Femur (tissue), 1 donor: ENCODE measurements at places on chromosomes 3 and 15.

DNA sequence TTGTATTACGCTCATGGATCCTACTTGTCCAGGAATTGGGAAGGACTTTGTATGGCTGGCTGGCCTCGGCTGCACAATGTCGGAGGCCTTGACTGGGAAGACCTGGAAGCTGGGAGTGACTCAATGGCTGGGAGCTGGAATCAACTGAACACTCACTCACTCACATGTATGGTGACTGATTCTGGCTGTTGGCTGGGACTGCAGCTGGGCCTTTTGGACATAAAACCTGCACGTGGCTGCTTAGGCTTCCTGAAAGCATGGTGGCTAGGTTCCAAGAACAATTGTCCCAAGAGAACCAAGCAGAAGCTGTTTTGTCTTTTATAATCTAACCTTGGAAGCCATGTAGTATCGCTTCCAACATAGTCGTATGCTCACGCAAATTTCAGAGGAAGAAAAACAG is 38.0 kb upstream of the CMTM8 start:
- DNase-seq, result peak; percentile 82

- no peak for DNase-seq
Observed at GRCh38 chr3:170802164-170803151, 67.5 kb downstream of the RPL22L1 start.

DNA sequence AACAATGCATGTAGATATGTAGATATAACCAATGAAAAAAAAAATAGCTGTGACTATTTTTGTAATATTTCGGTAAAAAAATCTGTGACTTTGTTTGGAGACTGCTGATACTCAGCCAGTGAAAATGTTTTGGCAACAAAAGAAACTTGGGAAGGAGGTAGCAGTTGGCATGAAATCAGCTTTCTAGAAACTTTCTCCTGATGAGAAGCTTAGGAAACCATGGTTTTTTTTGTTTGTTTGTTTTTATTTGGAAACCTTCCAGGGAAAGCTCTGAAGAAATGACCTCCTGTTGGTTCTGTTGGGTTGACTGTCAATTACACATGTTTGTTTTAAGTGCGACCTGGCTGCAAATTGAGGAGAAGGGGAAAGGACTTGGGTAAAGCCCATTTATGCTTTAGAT is 445.9 kb downstream of the UNC13C start:
- no peak for DNase-seq

DNA sequence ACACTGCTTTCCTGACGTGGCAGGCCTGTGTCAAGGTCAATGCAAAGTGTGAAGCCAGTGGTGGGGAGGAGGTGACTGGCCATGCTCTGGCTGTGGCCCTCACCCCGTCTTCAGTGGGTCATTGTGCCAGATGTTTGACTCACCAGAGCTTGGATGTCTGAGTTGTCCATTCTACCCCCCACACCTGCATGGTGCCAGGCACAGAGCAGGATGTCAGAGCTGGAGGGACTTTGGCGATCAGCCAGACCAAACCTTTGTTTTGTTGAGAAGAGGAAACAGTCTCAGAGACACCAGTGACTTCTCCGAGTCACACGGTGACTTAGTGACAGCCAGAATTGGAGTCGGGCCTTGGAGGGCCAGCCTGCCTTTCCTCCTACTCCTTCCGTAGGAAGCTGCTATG is 49.5 kb downstream of the SMAD6 start:
- DNase-seq, result no peak

DNA sequence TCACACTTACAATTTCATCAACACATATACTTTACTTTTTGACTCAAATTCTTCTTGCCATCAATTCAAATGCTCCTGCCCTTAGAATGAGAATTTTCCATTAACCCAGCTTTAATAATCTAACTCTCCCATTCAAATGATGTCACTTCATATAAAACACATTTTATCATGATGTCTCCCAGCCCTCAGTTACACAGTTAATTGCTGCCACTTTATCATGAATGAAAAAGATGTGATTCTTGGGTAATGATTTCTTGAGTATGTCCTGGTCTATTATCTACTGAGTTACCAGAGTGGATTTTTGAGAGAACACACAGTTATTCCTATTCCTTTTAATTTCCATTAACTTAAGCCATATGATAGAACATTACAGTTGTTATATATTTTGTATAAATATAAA is 7.6 kb downstream of the AGTR1 start:
- DNase-seq, result no peak

- DNase-seq, result no peak
Observed at GRCh38 chr15:93044301-93045190, 44.5 kb downstream of the RGMA start.

- DNase-seq, result no peak
Observed at GRCh38 chr3:132723024-132723950, 1.1 kb upstream of the NPHP3 start.

DNA sequence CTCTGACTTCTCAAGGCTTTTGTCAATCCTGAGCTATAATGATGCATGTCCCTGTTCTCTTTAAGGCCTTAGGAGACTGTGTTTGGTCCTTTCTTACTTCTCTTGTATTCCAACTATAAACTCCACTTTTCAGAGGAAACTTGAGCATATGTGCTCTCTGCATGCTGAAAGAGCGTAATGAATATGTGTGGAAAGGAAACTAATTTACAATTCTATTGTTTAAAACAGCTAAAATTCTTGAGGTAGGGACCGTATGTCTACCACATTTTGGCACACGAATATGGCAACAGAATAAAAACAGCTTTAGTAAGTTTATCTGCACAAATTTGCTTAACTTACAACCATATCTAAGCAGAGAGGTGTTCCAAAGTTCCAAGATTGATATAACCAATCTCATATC is 242.0 kb upstream of the DCBLD2 start:
- no peak for DNase-seq

DNA sequence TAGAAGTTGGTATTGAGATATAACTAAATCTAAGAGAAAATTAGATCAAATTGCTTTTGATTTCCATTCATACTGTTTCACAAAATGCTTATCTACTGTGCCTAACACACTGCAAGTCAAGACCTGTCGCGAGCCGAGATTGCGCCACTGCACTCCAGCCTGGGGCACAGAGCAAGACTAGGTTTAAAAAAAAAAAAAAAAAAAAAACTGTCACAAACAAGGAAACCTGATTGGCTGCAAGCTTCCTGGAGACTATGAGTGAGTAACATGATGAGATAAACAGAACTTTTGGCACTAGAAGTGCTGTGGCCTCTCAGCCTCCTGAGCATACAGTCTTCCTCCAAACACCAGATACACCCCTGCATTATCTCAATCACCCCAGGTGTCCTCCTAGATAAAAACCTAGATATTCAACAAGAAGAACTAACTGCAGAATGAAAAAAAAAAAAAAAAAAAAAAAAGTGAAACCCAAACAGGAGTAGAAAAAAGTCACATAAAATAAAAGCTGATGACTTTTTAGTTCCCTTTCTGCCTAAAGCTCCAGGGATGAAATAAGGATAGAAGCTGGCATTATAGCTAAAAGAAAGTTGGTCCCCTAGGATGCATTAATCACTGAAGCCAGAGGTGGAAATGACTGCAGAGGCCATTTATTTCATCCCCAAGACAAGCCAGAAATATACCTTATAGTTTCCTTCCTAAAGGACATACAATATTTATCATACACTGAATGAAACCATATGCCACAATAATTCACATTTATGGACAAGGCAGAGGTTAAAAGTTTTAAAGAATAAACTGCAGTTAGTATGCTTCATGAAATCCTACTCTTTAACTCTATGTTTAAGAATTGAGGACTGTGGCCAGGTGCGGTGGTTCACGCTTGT is 82.4 kb downstream of the P3H2 start:
- no peak for DNase-seq

DNA sequence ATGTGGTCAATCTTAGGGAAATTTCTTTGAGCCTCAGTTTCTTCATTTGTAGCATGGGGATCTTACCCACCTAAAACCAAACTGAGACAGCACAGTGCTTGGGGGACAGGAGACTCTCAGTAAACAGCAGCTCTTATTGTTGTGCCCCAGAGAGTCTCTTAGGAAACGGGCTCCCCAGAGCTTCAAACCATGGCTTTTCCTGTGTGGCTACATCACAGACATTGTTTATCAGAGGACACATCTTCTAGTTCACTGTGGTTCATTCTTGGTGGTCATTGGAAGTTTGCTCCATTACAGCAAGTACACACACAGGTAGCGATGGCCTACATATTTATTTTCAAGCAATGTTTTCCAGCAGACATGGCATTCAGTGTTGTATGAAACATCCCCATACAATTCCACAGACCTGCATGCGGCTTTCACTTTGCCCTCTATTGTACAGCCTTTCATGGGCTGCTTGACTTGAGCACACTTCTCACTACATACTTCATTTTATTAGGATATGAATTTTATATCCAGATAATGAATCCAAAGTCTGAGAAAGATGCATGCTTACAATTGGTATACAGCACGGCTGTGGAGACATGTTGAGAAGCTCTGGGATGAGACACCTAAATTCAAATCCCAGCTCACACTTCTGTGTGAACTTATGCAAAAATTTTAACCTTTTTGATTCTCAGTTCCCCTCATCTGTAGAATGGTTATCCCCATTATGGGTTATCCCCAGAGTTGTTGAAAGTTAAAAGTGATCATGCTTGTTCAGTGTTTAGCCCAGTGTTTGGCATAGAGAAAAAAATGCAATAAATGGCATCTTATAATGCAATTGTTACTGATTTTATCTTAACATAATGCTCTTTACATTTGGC is 84.8 kb upstream of the ICE2 start:
- DNase-seq, result no peak

DNA sequence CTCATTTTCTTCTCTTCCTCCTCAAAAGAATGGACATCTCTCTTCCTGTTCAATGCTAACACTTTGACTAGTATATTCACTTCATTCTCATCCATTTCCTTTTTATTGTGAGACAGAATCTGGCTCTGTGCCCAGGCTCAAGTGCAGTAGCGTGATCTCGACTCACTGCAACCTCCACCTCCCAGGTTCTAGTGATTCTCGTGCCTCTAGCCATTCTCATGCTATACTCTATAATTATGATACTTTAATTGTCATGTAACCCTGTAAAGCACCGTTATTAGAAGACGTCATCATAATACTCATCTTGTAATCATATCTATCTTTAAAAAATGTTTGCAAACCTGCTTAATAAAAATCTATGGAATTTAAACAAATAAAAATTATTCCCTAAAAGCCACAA is 107.0 kb downstream of the SHOX2 start:
- no peak for DNase-seq

- DNase-seq, result peak; percentile 32
Observed at GRCh38 chr3:161372321-161373260, 1.3 kb upstream of the SPTSSB start.

GRCh38 chr3:51304230-51304629 is 80.9 kb upstream of the MANF start:
- DNase-seq, result no peak

DNA sequence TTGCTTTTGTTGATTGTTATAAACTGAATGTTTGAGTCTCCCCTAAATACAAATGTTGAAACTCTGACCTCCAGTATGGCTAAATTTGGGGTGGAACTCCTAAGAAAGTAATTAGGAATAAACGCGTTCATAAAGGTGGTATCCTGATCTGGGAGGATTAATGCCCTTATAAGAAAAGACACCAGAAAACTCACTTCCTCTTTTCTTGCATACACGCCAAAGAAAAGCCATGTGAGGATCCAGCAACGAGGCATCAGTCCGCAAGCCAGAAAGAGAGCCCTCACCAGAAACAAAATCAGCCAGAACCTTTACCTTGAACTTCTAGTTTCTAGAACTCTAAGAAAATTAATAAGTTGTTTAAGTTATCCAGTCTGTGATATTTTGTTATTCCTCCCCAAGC is 37.4 kb upstream of the AZI2 start:
- DNase-seq, result no peak

DNA sequence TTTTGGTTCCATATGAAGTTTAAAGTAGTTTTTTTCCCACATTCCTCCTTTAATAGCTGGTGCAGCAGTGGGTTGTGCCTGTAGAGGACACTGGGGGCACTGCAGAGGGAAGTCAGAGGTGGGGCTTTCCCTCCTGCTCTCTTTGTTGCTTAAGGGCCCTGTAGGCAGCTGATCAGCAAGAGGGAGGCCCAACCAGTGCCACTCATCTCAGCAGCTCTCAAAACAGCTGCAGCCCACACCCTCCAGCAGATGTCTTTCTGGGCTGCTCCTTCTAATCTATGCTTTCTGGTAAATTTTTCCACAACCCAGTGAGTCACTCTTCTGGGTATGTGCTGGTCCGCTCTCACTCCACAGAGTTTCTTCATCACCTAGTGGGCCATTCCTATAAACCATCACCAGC is 263.8 kb downstream of the FEZF2 start:
- DNase-seq, result peak; percentile 31

DNA sequence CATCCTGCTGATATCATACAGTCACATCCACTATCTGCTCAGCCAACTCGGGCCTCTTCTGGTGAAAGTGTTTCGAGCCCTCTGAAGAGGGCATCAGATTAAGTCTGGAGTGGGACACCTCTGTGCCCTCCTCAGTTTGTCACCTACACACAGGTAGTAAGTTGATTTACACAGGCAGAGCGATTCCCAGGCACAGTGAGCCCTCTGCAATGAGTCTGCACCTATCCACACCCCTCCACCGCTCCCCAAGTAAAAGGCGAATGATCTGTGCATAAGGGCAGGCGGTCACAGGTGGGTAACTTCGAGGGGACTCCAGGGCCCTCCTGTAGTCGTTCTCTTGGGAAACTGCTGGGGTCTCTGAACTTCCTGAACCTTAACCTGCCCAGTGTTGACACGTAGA is 152.0 kb downstream of the ATP10A start:
- DNase-seq, result no peak

DNA sequence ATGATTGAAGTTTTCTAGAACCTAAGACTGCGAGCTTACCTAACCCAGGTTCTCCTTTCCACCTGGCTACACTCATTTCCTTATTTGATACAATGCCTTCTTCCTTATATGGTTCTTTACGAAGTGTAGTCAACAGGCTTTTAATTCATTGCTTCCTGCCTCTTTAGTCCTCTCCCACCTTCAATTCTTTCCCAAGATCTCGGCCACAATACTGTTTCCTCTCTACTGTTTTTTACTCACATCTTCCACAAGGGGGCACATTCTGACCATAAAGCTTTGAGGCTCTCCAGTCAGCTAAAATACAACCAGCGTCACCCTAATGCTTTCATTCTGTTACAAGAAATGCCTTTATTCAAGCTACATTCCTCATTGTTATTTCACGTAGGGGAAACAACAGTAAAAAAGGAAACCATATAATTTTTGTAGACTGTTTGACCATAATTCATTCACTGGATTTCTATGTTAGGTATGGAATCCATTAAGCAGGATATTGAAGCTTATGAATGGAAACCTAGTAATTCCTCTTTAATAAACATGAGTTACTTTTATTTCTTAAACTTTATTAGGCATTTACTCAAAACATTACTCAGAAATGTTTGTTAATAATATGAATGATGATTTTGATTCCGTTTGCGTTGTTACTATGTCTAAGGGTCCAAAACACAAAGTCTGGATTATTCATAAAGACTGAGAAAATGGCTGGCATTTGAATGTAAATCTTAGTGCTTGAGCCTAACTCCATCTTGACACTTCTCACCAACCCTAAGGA is 29.5 kb upstream of the VEPH1 start:
- DNase-seq, result peak; percentile 39
